GM23248 (cell line): ENCODE measurements at places on chromosomes 6 and 20. TPM values are rescaled to one million over a fixed set of nuclear protein-coding genes. Genes with fewer than 3 reads are reported as not detected.
A peak's percentile ranks its signal among the peaks of the same experiment; 100 is the strongest.

DNA sequence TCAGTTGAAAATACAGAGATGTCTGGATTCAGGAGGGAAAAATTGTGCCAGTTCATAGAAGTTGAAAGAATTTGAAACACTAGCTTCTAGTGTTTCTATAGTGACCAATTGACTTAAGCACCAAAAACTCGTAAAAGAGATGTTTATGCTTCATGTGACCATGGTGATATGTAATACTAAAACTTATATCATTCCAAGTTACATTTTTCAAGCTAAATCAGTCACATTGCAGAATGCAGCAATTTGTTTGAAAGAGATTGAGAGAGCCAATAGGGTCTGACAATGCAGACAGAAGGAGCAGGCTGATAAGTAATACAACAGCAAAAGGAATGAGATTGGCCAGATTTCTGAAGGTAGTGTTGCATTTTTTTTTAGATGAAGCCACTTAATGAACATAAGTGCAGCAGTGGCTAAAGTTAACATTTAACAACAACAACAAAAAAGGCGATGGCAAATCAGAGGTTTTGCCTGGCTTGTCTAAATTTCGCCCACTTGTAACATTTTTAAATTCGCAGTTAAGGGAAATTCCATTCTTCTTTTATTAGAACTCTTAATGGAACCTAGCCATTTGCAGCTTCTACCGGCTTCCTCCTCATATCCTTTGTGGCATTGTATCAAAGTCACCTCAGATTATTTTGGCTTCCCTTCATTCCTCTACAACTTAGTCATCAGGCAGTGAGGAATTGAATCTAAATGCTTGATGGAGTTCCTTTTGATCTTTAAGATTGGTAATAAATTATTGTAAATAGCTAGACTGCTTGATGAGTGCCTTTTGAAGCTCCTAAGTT, 484.0 kb upstream of the SOX4 start:
- peak; percentile 68 for DNase-seq

DNA sequence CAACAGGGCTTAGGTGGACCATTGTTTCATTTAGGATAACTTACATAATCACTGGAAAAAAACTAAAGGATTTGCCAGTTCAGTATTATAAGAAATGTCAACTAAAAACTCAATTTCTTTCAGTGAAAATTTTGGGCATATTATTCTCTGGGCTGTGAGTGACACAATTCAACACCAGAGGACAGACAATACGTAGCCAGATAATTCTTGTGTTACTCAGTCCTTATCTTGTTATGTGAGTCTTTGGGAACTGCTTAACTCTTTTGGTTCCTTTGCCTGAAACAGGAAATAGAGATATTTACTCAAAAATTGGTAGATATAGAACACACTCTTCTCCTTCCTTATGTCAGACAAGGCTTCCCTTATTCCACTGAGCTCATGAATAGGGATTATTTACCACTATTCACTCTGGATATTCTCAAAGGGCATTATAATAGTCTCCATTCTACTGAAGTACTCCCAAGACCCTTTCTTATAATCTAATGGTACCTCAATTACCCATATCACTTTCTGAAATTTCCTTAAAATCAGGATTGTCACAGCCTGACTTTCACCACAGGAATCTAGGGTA, 4.9 kb upstream of the BEND6 start:
- DNase-seq, result peak; percentile 30

GRCh38 chr6:129744880-129745237, 34.9 kb upstream of the ARHGAP18 start:
- no peak for DNase-seq

The CCDC170 gene
- 0.27 and 0.49 TPM in 2 replicates for polyA plus RNA-seq

DNA sequence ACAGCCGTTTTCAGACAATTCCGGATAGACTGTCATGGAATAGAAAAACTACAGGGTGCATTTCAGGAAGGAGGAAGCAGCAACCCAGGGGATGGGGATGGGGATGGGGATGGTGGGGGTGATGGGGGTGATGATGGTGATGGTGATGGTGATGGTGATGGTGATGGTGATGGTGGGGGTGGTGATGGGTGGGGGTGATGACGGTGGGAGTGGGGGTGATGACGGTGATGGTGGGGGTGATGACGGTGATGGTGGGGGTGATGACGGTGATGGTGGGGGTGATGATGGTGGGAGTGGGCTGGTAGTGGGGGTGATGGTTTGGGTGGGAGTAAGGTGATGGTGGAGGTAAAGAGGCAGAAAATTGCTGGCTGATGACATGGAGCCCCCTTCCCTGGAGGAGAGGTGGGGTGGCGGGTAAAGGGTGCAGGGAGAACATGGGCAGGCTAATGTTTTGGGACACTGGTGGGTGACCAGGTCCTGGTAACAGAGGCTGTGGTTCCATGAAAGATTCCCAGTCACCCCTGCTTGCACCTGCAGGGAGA, 17.5 kb downstream of the LAMA5 start:
- peak; percentile 29 for DNase-seq

DNA sequence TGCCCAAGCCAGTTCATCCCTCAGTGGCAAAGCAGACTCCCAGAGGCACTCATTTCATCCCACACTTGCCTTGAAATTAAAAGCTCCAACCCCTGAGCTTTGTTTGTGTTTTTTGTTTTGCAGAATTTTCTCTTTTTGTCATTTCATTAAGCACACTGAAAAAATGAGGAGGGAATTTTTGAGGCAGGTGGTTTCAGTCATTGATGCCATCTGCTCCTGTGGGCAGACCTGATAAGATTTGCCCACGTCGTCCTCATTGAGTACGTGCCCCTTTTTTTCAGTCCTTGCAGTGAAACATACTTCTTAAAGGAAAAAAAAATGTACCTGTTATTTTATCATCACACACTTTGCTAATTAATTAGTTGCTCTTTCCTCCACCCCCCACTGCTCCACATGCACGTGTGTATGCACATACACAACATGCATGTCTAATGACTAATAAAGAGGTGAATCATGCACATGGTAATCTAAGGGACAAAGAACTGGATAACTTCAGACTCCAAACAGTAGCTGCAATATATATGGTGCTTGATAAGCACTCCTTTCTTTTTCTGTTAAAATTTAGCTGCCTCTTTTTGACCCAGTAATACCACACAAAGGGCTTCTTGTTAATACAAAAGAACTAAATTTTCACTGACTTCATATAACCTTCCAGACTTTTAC, 102.1 kb upstream of the TMEM181 start:
- DNase-seq, result peak; percentile 50

DNA sequence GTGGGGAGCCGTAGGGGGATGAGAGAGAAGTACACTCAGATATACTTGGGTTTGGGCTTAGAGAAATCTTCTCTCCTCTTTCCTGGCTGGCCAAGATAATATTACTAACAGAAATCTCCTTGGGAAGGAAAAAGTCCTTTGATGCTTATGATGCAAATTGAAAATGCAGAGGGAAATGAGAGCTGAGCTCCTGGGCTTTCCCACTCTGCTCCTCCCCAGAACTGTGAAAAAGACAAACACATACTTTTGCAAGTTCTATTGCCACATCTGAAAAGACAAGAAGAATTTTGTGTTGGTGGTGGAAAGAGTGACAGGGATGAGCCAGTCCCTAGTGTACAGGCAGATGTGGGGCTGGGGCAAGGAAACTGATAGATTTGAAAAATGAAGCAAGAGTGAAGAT, 185.9 kb downstream of the ANKRD60 start:
- peak; percentile 44 for DNase-seq

The NCOA6 gene
- polyA plus RNA-seq, result 10.6 and 12.6 TPM in 2 replicates

The SULF2 gene
- polyA plus RNA-seq, result 1.1 and 2.0 TPM in 2 replicates

The JAG1 gene
- polyA plus RNA-seq, result 0.98 and 1.2 TPM in 2 replicates

DNA sequence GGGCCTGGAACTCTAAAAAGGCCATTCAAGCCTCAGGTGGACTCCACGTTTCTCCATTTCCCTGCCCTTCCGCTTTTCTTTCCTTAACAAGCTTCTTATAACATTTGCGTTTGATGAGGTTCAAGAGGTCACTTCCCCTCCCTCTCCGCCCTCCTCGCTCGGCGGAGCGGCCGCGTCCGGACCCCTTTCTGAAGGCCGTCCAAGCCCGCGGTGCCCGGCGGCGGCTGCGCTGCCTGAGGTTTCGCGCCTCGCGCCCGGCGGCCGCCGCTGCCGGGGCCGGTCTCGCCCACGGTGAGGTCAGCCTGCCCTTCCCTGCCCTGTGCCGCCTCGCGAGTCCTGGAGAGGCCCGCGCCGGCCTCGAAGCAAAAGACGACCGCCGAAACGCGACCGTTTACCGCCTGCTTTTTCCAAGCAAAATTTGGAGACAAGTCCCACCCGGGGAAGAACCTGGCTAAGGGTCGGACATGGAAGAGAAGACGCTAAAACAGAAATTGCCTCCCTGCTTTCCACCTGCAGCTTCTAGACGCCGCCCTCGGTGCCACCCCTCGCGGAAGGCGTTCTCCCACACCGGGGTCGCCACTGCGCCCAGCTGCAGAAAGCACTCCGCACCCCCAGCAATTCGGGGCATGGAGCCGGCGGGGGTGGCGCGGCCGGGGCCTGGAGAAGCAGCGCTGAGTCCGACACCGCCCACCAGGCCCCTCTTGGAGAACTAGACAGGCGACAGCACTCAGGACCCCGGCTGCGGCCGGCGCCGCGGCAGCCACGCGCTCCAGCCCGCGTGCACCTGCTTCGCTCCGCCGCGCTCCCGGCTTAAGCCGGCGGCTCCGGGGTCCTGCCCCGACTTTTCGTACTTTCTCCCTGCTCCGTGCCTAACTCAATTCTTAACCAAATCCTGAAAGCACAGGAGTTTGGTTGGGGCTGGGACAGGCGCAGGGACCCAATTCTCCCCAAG, 11.0 kb upstream of the FOXF2 start:
- no peak for DNase-seq

The LTA gene
- not detected in 2 replicates for polyA plus RNA-seq

DNA sequence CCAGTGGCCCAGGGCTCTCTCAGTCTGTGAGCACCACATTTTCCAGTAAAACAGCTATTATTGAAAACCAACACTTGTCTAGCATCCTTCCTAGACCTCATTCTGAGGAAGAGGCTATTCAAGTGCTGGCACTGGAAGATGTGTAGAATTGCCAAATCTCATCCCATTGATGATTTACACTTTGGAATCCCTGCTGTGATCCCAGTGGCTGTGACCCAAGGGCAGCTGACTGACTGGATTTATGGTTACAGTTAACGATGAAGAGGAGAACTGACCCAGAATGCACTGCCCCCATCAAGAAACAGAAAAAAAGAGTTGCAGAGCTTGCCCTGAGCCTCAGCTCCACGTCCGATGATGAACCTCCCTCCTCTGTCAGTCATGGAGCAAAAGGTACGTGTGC, 2.4 kb downstream of the CMTR1 start:
- no peak for DNase-seq

The BPIFB2 gene
- not detected in 2 replicates for polyA plus RNA-seq

The OOEP gene
- polyA plus RNA-seq, result not detected in 2 replicates

GRCh38 chr20:6663751-6664388, 103.6 kb upstream of the BMP2 start:
- DNase-seq, result no peak

The F13A1 gene
- polyA plus RNA-seq, result not detected in 2 replicates

GRCh38 chr6:91081452-91082067, 494.7 kb upstream of the MAP3K7 start:
- DNase-seq, result peak; percentile 55

GRCh38 chr20:51058017-51058416, 35.1 kb upstream of the KCNG1 start:
- DNase-seq, result no peak

DNA sequence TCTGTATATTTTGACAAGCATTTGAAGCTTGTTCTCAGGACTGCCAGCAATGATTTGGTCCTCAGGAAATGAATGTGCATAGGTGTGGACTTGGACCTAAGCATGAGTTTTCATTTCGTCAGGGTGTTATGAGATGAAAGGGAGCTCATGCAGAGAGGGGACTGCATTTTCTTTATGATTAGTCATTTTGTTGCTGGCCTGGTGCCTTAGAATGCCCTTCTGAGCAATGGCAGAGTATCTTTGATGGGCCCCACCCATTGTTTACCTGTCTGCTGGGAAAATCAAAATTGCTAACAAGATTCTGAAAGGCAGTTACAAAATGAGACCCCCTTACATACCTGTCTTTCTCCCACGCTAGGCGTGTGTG, 51.5 kb upstream of the MTHFD1L start:
- DNase-seq, result peak; percentile 60

The GPLD1 gene
- polyA plus RNA-seq, result 0.09 TPM in 2 replicates

DNA sequence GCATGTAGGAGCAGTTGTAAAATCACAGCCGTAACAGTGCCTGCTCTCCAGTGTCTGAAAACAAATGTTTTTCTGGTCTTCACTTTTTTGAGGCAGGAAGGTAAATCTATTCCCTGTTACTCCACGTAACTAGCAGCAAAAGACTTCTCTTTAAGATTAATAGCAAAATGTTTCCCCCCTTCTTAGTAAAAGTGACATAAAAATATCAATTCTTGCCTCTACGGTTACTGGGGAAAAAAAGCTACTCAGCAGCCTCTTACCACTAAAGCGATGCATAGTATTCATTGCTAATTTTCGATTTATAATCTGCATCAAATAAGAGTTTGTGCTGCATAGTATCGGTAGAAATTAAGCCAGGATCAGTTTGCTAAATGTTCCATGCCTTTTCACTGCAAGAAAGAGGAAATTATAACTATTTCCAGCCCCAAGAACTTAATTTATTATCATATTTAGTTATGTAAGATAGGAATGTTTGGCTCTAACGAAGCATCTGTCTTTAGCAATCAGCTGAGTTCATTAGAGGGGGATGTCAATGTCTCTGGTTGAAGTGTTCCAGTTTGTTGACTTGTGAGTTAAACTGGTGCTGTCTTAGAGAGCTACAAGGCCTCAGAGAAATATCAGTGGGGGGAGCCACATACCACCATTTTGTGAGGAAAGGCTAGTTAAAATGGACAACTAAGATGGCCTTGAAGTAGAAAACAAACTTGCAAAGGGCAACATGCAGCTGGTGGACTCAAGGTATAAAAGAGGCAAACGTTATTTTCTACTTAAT, 617 bp upstream of the TSPYL1 start:
- DNase-seq, result peak; percentile 26

The CDH26 gene
- not detected in 2 replicates for polyA plus RNA-seq

DNA sequence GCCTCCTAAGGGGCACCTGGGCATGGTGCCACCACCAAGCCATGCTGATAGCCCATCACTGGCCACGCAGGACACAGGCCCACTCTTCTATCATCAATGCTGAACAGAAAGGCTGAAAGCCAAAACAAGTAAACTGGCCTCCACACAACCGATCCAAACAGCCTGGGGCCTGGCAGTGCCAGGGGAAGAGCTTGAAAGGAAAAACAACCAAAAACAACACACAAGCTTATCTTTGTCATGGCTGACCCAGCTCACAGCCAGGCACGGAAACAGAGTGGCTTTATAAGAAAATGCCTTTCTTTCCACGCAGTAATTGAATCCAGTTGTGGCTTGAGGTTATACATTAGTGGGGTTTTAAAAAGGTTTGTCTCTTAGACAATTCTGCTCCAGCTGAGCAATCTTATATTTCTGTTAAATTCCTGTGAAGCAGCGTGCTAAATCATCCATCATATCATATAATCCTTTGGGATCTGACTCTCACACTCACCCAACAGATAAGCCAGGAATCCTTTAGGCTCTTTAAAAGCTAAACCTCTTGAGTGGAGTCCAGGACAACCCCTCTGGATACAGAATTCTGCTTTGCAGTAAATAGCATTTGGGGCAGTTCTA, 65.4 kb upstream of the SLC22A16 start:
- DNase-seq, result no peak

The BCAS1 gene
- polyA plus RNA-seq, result 0.38 and 0.41 TPM in 2 replicates

DNA sequence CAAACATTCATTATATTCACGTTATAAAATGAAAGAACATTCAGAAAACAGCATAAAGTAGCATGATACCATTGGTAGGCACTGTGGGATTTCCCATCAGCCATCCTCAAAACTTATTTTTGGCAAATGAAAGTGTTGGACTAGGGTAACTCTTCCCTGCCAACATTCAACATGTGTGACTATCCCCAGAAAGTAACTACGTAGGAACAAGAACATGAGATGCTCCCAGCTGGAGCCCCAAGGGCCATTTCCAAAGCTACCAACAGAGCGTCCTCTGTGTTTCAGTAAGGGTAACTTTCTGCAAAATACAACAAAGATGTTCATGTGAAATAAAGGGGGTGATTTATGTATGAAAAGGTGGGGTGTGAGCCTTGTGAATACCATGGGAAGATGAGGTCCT, 28.4 kb upstream of the PTPN1 start:
- no peak for DNase-seq
